ENCODE measurements at places on chromosomes 16 and 17.

DNA sequence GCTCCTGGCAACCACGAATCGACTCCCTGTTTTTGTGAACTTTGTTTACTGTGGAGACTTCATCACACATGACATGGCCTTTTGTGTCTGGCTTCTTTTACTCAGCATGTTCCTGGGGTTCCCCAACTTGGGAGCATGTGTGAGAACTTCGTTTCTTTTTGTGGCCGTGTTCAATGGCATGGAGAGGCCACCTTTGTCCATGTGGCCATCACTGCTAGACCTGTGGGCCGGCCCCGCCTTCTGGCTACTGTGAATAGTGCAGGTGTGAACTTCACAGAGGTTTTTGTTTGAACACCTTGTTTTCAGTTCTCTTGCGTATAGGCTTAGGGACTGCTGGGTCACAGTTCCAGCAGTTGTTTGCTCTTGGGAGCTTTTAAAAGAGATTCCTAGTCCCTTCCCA, 5.7 kb upstream of the SLC38A8 start:
- no peak for DNase-seq

DNA sequence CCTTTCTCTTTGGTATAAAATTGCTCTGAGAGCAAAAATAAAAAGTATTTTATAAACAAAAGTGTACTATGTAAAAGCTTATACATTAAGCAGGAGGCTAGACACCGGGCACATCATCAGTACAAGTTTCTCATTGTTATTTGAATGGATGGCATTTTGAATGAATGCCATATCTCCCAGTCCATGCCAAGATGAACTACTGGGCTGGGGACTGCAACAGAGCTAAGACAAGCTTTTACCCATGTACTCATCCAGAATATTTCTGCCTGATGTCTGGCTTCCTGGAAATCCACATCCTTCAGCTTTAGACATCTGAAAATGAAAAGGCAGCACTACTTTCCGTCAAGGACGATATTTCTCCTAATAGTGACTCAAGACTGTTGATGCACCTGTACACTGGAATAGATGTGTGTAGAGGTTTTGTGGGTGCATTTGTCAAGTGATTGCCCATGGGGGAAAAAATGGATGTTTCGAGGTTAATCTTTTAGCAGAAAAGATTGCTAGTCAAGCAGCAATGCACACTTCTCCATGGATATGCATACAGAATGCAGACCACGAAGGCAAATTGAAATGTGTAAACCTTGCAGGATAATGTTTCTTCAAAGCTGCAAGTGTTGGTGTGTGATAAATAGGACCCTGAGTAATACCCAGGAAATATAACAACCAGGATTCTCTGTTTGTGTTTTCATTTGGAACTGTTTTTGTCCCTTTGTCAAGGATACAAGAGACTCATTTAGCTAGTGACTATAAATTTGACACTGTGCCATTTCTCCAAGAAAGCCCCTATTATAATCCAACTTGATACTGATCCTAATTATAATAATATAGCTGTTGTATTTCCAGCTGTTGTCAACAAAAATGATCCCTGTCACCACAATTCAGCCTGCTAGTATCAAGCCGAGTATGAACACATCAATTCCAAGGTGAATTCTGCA, 173.8 kb downstream of the CDH8 start:
- DNase-seq, result no peak

GRCh38 chr16:52869243-52869642, 183.5 kb downstream of the CHD9NB start:
- no peak for DNase-seq

DNA sequence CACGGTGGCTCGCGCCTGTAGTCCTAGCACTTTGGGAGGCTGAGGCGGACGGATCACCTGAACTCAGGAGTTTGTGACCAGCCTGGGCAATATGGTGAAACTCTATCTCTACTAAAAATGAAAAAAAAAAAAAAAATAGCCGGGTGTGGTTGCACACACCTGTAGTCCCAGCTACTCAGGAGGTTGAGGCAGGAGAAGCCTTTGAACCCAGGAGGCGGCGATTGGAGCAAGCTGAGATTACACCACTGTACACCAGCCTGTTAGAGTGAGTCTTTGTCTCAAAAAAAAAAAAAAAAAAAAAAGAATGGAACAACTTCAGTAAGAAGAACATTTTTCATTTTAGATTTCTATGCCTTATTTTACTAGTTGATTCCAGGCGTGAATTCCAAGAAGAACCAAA, 2.7 kb downstream of the NUP85 start:
- DNase-seq, result no peak

DNA sequence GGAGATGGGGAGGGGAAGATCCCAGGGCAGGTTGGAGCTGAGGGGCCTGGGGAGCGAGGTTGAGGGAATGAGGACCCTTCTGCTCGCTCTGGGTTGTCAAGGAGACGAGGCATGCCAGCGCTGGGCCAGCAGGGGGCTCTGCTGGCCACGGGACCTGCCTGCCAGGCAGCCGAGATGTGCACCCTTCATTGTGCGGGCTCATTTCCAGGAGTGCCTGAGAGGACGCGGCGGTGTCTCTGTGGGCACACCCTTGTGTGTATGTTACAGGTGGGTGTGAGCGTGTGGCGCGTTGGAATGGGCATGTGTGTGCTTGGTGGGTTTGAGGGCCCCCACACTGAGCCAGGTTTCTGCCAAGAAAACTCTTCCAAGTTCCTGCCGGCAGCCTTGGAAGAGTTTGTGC, 15.9 kb downstream of the ARHGAP23 start:
- peak; percentile 48 for DNase-seq

DNA sequence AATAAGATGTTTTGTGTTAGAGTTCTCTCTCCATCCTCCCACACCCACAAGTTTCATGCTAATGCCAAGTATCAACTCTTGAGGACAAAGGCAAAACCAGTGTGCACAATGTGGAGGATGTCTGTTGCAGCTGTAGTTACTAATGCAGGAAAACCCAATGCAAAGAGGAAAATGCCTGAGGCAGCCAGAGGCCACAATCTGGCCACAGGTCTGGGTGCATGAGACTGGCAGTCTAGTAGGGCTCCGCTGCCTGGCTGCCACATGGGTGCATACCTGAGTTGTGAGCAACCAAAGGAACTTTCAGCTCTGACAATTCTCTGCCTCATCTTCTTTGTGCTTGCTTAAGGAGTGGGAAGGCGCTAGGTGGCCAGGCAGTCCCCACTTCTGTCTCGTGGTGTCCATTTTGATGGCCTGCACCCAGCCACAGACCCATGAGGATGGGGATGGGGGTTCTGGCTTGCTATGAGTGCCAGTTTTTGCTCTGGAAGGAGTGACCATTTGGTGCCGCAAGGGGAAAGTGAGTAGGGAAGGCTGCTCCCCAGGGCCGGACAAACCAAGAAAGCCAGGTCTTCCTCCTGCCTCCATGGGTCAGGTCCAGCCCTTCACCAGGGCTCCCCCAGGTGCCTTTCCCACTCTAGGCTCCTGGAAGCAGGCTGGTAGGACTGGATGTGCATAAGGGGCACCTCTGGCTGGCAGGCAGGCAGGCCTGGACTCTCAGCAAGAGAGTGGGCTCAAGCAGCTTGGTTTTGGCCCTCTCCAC, 4.2 kb upstream of the GFOD2 start:
- no peak for DNase-seq

GRCh38 chr16:30722916-30723315, 23.9 kb downstream of the SRCAP start:
- DNase-seq, result no peak

DNA sequence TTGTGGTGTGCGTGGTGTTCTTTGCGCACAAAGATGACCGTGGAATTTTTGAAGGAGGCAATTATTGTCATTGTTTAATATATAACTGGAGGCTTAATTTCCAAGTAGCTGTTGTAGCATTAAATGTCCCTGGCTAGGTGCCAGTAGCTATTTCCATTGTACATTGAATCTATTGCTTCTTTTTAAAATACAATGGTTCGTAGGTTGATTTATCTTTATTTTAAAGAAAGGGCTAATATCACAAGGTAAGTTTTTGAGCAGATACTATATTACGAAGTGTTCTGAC, 127.1 kb downstream of the RPTOR start:
- DNase-seq, result no peak

DNA sequence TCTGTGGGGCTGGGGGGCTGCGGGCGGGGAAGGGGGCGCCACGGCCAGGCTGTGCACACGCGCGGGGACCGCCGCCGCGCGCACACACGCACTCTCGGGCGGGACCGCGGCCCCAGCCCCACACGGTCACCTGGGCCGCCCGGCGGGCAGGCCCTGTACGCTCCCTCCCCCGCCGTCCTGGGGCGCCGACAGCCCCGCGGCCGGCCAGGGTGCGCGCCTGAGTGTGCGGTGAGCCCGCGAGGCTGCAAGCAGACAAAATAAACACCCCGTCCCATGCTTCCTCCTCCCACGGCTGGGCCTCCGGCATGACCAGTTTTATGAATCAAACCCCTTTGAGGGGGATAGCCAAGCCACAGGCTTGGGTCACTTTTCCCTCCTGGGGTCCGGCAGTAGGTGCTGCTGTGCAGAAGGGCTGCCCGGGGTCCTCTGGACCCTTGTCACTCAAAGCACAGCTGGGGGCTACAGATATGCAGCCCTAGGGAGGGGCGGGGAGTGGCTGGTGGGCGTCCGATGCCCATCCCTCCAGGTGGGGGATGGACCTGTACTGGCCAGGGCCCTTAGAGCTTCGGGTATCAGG, 441 bp downstream of the VASN start:
- no peak for DNase-seq

DNA sequence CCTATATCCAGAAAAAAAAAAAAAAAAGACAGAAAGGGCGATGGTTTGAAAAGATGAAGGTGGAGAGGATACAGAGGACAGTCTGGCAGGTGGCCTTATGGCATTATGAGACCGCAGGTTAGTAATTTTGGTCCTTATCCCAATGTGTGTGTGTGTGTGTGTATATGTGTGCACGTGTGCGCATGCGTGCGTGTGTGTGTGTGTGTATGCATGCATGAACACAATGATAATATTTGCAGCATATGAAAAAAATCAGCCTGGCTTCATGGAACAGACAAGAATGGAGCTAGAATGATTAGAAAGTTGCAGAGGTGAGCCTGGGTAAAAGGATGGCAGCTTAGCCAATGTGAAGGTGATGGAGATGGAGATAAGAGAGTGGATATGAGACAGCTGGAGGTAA, 83.4 kb downstream of the LYRM1 start:
- DNase-seq, result no peak

- no peak for DNase-seq
These were observed 97.6 kb upstream of the FAM20A start for GRCh38 chr17:68698746-68699145.

DNA sequence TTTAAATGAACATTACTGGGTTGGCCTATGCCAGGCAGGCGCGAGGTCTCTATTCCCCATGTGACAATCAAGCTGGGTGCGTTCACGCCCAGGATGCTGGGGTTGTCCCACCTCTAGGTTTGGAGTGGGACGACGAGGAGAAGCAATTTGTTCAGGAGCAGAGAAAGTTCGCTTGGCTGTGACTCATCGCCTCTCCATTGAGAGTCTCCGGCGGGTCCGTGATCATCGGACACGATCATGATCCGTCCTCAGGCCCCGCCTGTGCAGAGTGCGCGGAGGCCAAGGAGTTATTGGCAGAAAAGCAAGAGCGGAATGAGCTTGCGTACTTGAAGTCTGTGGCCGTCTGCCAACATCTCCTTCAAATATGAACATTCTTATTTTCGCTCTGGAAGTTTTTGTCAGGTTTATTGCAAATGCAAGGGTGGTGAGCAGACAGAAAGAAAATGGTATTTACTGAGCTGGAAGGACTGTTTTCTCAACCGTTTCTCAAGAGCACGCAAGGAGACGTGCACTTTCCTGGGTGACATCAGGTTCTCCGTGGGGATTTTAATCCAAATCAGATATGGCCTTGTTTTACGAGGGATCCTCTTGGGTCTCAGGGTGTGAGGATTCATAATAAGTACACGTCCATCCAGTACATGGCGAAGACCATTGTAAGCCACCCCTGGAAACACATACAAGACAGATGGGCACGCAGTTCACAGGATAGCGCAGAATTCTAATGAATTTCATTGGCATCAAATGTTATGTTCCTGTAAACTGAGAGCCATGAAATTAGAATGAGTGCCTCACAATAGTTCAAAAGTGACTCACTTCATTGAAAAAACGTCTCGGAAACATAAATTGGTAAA, 70.1 kb upstream of the CREBBP start:
- DNase-seq, result no peak

DNA sequence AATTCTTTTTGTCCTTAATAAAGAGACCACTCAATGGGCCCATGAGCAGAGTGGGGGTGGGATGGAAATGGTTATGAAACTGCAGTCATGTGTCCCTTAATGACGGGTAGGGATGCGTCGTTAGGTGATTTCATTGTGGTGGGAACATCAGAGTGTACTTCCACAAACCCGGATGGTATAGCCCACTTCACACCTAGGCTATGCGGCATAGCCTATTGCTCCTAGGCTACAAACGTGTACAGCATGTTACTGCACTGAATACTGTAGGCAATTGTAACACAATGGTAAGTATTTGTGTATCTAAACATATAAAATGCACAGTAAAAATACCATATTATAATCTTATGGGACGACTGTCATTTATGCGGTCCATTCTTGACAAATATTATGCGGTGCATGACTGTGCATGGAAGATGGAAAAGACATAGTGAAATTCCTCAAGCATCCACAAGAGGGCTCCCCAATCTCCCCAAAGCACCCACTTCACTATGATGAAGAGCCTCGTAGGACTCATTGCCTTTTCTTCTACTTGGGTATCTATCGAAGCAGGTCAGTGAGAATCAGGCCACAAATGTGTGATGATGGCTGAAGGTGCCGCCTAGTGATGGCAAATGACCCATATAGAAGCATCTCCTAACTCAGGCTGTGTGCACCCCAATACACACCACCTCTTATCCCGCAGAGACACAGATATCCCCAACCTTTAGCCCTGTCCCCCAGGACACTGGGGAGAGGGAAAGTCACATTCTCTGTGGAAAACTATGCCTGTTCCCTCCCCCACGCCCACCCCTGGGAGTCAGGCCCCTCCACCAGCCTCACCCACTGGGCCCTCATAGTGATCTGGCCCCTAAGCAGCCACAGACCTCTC, 43.5 kb downstream of the TBX21 start:
- peak; percentile 25 for DNase-seq

- DNase-seq, result no peak
These were observed 15.8 kb upstream of the MYO15B start for GRCh38 chr17:75571885-75572215.

GRCh38 chr16:81831722-81832126, 52.6 kb downstream of the PLCG2 start:
- DNase-seq, result peak; percentile 19

DNA sequence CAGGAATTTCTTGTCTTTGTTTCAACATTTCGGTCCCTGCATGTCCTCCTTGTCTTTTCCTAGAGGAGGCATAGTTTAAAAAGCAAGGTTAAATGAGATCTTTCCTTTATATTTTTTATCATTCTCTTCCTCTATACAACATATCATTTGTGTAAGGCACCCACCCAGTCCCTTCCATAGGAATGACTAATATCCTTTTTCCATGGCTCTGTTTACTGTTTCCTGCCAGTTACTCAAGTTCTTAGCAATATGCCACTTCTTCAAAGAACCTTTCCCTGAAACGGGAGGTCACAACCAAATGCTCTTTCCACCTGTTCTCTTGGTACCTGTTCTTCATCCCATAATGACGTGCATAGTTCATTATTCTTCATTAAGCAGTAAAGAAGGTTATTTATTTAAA, 1237.1 kb upstream of the GOT2 start:
- DNase-seq, result no peak

- no peak for DNase-seq
These were observed 113.5 kb upstream of the FAM20A start for GRCh38 chr17:68714676-68715075.

GRCh38 chr16:70569752-70570151, 46.1 kb downstream of the SF3B3 start:
- DNase-seq, result no peak
